Keratinocyte (primary cell): ENCODE measurements at places on chromosomes 2 and 18.

GRCh38 chr18:76530846-76531245 lies 35.8 kb upstream of the ZNF516 start:
- DNase-seq, result no peak

- DNase-seq, result no peak
Observed at GRCh38 chr2:173223871-173224270, 130.8 kb upstream of the CDCA7 start.

GRCh38 chr2:96916646-96917543 lies 47.0 kb upstream of the SEMA4C start:
- no peak for DNase-seq

- DNase-seq, result no peak
Observed at GRCh38 chr18:12242658-12243260, 11.4 kb upstream of the CIDEA start.

- no peak for DNase-seq
Observed at GRCh38 chr2:168404764-168405163, 51.3 kb upstream of the CERS6 start.

DNA sequence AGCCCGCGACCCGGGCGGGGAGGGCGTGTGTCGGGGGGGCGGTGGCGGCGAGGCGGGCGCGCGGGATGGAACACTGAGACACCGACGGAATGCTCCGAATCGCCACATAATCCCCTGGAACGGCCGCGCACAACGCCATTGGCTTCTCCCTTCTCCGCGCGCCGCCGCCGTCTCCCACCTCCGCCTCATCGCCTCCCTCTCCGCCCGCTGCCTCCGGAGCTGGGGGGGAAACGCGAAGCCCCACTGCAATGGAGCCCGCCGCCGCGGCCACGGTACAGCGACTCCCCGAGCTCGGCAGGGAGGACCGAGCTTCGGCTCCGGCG lies at the start of gene PHLPP1:
PHLPP1 (plus strand) TSS at position 106 of the 323 bp plus-strand sequence; CDS start at position 249, 143 bp downstream.
- no peak for DNase-seq

DNA sequence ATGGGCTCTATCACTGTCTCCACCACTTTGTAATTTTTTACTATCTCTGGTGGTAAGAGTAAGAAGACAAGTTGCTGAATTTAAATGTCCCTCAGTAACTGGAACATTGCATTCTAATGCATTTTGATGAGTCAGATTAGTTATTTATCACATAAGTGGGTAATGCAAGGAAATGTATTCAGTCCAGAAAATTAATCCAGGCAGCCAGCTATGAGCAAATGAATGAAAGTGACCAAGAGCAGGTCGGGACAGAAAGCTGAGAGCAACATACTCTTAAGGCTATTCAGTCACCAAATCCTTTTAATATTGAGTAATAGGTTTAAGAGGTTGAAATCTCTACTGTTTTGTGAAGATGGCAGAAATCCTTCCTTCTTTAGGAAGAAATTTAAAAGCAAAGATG lies 265.5 kb upstream of the PARD3B start:
- DNase-seq, result no peak

GRCh38 chr2:39128919-39129391 lies 8.1 kb upstream of the SOS1 start:
- no peak for DNase-seq

GRCh38 chr2:234951664-234952269 lies at the start of gene SH3BP4:
Gene SH3BP4, plus strand, starts transcription at chr2:234952017. Its CDS starts 82,986 bp downstream, at chr2:235035003.
- DNase-seq, result no peak

- DNase-seq, result no peak
Observed at GRCh38 chr2:119126650-119127049, 31.9 kb downstream of the C1QL2 start.

DNA sequence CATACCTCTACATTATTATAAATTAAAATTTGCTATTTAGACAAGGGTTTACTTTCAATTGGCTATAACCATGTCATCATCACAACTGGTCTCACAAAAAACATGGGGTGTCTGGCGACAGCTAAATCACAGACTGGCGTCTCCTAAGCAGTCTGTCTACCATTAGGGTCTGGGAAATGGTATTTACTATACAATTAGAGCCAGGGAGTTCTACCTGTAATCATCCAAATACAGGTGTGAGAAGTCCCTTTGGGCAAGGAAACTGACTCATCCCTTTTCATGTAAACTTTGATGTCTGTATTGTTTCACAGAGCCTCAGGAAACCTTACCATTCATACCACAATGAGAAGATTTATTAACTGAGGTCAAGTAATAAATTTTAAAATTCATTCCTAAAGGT lies 126.7 kb downstream of the OLA1 start:
- no peak for DNase-seq

GRCh38 chr2:11993749-11994148 lies 247.3 kb downstream of the LPIN1 start:
- no peak for DNase-seq

DNA sequence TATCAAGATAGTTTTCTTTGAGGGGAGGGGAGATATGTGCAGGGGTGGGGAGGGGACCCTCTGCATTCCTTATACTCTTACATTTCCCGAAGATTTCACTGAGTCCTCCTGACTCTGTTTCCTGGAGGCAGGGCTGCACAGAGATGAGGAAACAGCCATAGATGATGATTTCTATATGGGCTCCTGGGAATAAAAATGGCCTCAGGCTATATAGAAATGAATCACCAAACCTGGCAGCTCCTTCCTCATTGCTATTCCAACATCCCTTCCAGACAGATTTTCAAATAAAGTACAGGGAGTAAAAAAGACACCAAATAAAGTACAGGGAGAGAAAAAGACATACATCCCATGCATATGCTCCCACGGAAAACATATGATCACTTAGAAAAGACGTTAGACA lies 474.8 kb upstream of the RAB6C start:
- no peak for DNase-seq

DNA sequence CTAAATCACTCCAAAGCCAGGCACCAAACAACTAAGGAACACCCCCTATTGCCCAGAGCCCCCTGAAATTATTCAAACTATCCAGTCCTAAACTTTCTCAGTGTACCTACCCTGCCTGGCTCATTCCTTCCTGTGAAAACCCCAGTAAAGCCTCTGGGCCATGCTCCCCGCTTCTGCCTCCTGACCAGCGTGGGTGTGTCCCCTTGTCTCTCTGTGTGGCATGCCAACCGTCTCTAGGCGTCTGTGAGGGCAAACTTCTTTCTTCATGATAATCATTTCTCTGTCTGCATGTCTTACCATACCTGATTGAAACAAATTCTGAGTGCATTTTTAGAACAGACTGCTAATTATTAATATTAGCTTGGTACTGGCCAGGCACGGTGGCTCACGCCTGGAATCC lies 109.0 kb upstream of the MSH2 start:
- DNase-seq, result no peak

GRCh38 chr2:236171181-236171679 lies 3.0 kb upstream of the GBX2 start:
- DNase-seq, result no peak

DNA sequence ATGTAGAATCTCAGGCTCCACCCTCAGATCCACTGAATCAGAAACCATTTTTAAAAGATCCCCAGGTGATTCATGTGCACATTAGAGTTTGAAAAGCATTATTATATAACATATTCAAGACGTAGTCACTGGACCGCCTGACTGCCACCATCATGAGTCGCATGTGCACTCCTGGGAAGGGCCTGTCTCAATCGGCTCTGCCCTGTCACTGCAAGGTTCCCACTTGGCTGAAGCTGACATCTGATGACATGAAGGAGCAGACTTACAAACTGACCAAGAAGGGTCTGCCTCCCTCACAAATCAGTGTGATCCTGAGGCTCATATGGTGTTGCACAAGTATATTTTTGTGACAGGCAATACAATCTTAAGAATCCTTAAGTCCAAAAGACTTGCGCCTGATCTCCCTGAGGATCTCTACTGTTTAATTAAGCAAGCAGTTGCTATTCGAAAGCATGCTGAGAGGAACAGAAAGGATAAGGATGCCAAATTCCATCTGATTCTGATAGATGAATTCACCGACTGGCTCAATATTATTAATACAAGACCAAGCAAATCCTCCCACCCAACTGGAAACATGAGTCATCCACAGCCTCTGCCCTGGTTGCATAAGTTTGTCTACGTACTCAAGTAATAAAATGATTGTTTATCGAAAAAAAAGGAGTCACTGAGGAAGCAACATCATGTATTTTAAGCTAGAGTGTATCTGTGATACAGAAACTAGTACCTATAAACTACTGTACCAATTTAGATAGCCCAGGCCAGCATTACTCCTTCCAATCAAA lies 26.2 kb downstream of the ATAD2B start:
- peak; percentile 50 for DNase-seq

DNA sequence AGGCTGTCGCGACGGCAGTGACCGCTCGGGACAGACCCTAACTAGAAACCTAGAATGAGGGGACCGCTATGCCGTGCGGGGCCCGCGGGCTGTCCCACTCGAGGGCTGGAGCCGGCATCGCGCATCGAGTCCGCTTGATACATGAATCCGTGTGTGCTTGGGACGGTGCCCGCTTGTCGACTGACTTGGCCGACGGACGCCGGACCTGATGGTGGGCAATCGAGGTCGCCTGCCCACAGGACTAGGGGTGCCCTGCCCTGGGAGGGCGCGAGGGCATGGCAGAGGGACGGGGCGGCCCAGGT lies 749 bp upstream of the PTMA start:
- no peak for DNase-seq

- DNase-seq, result no peak
Observed at GRCh38 chr2:99860720-99861375, 281.5 kb downstream of the AFF3 start.

- DNase-seq, result no peak
Observed at GRCh38 chr18:66838340-66838987, 234.6 kb upstream of the CDH19 start.

DNA sequence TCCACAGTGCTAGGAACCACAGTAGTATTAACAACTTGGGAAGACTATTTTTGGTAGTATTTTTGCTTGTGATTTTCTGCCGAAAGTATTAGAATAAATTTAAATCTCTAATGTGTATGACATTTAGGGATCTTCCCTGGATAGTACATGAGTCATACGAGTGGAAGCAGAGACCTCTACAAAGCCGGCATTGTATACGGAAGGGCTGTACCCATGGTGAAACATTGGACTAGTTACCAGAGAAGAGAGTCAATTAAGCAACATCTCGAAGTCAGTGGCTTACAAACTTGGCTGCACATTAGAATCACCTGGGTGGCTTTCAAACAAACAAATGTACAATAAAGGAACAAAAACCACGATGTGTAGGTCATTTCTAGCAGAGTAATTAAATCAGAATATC lies 1131.7 kb upstream of the LRRTM1 start:
- no peak for DNase-seq

DNA sequence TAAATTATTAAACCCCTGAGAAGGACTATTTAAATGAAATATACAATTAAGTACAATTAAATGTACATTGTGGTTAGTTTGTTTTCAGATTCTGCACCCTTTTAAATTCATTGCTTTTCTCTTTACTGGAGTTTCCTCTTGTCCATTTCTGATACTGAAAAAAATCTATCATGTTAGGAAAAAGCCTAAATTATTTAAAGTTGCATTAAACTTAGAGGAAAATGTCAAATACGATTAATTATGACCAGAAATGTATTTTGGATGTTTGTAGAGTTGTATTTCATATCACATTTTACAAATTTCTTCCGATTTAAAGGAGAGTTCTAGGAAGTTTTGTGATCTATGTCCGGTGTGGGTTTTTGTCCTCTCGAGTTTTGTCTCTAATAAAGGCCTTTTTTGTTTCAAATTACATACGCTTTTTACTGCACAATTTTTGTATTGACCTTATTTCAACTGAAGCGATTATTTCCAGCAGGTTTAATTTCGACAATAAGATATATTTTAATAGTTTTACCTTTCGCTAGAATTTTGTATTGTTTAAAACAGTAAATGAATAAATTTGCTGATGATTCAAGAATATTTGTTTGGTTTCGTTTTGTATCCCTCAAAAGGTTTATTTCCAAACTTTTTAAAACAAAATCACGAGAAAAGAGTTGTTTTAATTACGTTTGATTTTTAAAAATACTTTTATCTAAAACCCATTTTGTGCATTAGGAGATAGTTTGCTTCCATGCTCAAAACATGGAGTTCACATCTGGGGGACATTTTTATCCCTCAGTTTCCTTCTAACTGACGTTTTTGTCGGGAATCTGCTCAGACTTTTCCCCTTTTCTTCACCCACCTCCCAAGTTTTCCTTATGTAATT lies 3.3 kb upstream of the SATB2 start:
- DNase-seq, result no peak

- DNase-seq, result no peak
Observed at GRCh38 chr2:232522623-232523401, 2.6 kb downstream of the PRSS56 start.

- DNase-seq, result no peak
Observed at GRCh38 chr18:6983366-6983765, 134.2 kb downstream of the LAMA1 start.

DNA sequence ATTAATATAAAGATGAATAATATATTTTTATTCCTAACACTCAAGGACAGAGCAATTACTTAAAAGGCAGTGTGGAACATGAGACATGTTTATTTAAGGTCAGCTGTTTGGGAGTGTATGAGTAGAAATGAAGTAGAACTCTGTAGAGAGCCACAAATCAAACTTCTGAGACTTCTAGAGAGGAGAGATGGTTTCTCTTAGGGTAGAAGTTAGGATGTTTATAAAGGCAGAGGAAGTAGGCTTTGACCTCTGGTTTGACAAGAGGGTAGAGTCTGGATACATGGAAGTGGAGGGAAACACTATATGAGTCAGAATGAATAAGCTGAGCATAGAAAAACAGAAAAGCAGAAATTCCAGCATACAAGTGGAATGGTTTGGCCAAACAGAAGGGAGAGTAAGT lies 262.1 kb upstream of the KLHL14 start:
- no peak for DNase-seq

DNA sequence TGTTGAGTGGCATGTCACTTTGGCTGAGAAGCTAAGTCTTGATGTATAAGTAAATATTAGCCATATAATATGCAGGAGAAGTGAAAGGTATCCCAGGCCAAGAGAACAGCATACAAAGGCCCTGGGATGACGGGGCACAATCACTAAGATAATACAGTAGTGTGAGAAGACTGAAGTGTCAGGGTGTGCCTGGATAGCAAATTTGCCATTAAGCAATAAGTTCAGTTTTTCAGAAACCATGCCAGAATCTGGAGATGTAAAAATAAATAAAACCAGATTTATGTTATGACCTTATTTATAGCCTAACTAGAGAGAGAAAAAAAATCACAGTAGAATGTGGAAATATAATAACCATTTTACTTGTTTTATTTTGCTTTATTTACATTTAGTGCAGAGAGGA lies 1858.7 kb upstream of the CELF4 start:
- no peak for DNase-seq

DNA sequence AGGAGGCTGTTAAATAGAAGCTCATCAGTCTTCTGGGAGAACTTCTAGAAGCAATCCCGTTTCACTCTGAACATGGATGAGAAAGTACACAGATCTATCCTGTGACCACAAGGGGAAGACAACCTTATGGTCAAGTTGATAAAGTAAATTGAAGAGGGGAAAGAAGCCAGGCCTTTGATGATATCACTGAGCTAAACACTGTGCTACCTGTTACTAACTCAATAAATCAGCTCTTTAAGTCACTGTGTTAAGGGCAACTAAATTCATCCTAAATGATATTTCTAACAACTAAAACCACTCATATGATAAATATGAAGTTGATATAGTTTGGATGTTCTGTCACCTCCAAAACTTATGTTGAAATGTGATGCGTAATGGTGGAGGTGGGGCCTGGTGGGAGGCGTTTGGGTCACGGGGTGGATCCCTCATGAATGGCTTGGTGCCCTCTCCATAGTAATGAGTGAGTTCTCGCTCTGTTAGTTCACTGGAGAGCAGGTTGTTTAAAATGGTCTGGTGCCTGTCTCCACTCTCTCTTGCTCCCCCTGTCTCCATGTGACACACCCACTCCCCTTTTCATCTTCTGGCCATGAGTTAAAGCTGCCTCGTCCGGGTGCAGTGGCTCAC lies 23.6 kb downstream of the OLA1 start:
- DNase-seq, result no peak

GRCh38 chr2:240479111-240479501 lies 43.6 kb downstream of the GPC1 start:
- no peak for DNase-seq
